ENCODE measurements at places on chromosomes 5 and 9. TPM values are rescaled to one million over a fixed set of nuclear protein-coding genes. Genes with fewer than 3 reads are reported as not detected.

- no peak for DNase-seq
- H3K27ac ChIP-seq, result no peak overlapping the region
- no peaks in the 10 kb centered on the region for H3K36me3 ChIP-seq
- no peak overlapping the region for H3K4me3 ChIP-seq
These were observed 112.3 kb upstream of the NR3C1 start for GRCh38 chr5:143515829-143516228.

- no peaks in the 10 kb centered on the region for H3K4me1 ChIP-seq
- no peaks in the 10 kb centered on the region for H3K27me3 ChIP-seq
- no peak overlapping the region for H3K4me3 ChIP-seq
- no peaks in the 10 kb centered on the region for H3K36me3 ChIP-seq
- DNase-seq, result no peak
These were observed 40.4 kb upstream of the MACIR start for GRCh38 chr5:103218164-103218563.

DNA sequence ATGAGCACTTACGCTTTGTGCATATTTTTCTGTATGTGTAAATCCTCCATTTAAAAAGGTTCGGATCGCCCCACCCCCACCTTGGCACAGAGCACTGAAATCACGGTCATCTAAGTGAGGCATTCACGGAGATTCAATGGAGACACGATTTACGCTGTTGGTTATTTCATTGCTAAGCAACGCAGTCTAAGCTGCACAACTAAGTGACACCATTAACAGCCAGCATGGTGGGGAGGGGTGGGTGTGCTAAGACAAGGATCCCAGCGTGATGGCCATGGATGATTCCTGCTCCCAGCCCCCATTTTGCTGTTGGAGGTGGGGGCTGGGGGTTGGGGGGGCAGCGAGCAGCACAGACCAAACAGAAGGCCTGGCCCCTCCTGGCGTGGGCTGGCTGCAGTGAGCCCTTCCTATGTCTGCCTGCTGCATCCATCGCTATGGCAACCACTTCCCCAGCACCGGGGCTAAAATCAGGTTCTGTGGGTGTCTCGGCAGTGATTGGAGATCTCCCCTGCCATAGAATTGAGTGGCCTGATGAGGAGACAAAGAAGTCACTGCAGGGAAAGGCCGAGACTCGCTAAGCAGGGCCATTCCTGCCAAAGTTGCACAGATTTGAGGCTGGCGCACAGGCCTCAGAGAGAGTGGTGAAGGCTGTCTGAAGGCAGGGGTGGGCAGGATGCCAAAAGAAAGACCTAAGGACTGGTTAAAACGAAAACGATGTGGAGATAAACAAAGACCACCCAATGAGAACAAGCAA is 14.3 kb upstream of the MARCHF6 start:
- no peak for DNase-seq
- H3K36me3 ChIP-seq, result no peaks in the 10 kb centered on the region

- H3K27ac ChIP-seq, result no peak overlapping the region
- H3K27me3 ChIP-seq, result no peaks in the 10 kb centered on the region
- DNase-seq, result no peak
- no peak overlapping the region for H3K4me3 ChIP-seq
- no peaks in the 10 kb centered on the region for H3K4me1 ChIP-seq
- H3K36me3 ChIP-seq, result no peaks in the 10 kb centered on the region
These were observed 100.4 kb downstream of the GAPVD1 start for GRCh38 chr9:125361837-125362531.

DNA sequence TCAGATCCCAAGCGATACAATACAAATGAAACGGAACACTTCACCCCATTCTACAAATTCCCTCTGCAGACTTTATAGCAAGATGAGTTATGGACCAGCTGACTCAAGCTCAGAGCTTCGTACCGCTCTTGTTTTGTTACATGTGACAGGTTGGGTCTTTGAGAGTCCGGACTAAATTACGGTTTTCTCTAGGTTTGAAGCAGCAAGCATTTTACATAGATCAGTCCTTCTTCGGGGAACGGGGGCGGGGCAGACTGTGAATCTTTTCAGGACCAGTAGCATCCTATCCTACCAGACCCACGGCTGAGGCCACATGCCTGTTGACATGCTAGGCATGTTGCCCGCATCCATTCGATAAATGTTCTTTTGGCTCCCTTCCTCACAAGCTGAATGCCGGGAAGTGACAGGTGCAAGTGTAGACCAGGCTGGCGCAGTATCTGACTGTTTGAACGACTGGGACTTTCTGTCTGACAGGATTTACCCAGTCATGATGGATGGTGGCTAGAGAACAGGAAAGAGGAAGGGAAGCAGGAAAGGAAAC is 811.0 kb upstream of the GRAMD2B start:
- H3K36me3 ChIP-seq, result no peaks in the 10 kb centered on the region
- DNase-seq, result no peak
- no peak overlapping the region for H3K4me3 ChIP-seq
- H3K27ac ChIP-seq, result no peak overlapping the region

DNA sequence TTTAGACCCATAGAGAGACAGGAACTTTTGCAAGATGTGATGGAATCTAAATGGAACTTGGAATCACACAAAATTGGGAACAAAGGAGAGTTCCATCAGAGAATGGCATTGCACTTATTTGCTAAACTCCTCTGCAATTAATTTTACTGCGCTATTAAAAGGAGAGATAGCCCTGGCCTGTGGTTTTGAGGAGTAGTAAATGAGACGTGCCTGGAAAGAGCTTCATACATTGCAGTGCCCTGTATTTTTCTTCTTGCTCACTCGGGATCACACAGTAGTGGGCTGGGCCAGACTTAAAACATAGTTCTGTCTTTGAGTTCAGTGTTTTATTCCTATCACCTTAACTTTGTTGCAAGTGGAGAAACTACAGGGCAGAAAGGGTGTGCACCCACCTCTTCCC is 94.4 kb upstream of the SLC27A6 start:
- no peaks in the 10 kb centered on the region for H3K27me3 ChIP-seq
- H3K36me3 ChIP-seq, result no peaks in the 10 kb centered on the region
- H3K27ac ChIP-seq, result no peak overlapping the region
- H3K4me1 ChIP-seq, result peaks cover 2% of the 10 kb centered on the region
- H3K4me3 ChIP-seq, result no peak overlapping the region

DNA sequence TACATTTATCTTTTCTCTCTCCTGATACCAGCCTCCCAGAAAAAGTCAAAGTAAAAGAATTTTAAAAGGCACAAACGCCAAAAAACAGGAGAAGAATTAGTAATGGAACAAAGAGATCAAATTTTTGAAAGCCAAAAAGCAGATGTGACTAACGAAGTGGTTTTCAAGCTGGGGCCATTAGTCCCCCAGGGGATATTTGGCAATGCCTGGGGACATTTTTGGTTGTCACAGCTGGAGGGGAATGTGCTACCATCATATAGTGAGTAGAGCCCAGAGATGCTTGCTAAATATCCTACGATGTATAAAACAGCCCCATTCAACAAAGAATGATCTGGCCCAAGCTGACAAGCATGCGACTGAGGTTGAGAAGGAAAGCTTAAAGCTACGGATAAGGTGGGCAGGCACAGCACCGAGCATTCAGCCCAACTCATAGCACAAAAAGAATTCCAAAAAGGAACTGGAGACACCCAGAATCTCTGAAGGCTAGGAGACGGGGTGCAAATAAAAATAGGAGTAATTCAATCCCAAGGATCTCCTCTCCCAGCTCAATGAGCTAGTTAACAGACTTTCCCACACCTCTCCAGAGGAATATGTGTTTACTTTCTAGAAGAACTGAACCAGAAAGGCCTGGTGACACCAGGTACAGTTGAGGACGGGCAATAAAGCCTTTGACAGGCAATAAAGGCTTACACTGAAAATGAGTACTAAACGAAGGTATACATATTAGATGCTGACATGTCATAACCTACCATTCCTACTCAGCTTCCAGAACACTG is 269.0 kb downstream of the DENND1A start:
- no peak overlapping the region for H3K27ac ChIP-seq
- no peaks in the 10 kb centered on the region for H3K36me3 ChIP-seq
- no peaks in the 10 kb centered on the region for H3K4me1 ChIP-seq
- no peak for DNase-seq

DNA sequence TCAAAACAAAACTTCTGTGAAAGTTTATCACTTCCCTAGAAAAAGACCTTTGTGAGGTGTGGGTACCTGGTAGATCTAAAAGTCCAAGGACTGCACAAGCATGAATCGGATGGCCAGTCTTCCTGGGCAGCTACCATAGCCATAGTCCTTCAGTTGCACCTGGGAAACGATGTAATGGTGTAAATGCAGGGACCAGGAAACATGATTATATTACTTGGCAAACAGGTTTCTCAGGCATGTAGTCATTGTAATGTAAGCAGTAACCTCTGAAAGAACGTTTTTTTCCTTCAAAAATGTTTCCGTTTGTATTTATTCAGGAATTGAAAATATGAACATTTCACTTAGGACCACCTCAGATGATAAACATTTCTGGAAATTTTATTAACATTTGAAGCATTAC is 433.4 kb downstream of the DTWD2 start:
- H3K27ac ChIP-seq, result no peak overlapping the region
- no peak overlapping the region for H3K4me3 ChIP-seq
- no peak for DNase-seq
- H3K27me3 ChIP-seq, result no peaks in the 10 kb centered on the region
- H3K36me3 ChIP-seq, result no peaks in the 10 kb centered on the region
- peaks cover 4% of the 10 kb centered on the region for H3K4me1 ChIP-seq

DNA sequence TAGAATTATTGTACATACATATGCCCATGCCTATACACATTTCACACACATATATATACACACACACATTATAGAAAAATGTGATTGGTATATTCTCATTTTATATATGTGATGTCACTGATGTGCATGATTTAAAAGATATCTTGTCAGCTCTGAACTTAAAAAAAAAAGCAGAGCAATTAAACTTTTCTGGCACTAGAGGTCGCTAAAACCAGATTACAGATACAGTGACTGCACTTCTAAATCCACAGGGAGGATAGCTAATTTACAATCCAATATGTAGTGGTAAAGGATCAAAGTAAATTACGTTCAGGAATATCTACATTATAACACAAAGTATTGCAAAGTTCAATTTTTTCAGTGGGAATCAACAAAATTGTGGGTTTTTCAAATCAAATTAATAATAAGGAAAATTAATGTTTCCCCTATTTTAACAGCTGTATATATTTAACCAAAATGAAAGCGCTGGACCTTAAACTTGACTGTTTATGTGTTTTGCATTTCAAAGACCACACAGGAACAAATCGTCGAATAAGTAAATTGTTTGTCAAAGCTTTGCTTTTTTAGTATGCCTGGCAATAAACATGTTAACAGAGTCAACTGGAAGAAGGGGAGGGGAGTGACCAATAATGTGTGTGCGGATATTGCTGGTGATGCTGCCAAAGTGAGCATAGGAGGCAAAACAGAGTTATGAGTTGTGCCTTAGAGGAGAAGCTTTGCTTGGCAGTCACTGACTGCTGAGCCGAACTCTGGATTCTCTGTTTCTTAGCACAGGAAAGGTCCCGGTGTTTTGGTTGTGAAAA is 1201.4 kb upstream of the C9orf72 start:
- no peaks in the 10 kb centered on the region for H3K4me1 ChIP-seq
- no peak overlapping the region for H3K4me3 ChIP-seq
- H3K27me3 ChIP-seq, result no peaks in the 10 kb centered on the region
- H3K27ac ChIP-seq, result no peak overlapping the region

GRCh38 chr9:112705768-112706427 is 12.0 kb downstream of the INIP start:
- no peak overlapping the region for H3K4me3 ChIP-seq
- no peaks in the 10 kb centered on the region for H3K4me1 ChIP-seq
- no peak for DNase-seq
- H3K36me3 ChIP-seq, result peaks cover 2% of the 10 kb centered on the region
- no peaks in the 10 kb centered on the region for H3K27me3 ChIP-seq
- no peak overlapping the region for H3K27ac ChIP-seq

DNA sequence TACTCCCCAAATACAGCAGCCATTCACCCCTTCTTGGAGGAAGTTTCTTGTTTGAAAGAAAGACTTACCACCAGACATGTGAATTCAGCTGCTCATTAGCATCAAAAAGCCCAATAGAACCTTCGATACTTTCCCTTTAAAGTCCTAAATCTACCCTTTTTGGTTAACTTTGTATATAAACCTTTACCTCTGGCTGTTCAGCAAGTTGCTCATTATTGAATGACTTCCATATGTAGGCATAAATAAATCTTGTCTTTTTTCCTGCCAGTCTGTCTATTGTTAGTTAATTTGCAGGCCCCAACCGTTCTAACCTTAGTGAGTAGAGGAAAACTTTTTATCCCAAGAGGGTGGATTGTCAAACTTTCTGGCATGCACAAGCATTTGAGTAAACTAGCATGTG is 27.9 kb upstream of the FBXL17 start:
- no peak overlapping the region for H3K27ac ChIP-seq
- DNase-seq, result no peak
- H3K4me1 ChIP-seq, result no peaks in the 10 kb centered on the region
- H3K27me3 ChIP-seq, result no peaks in the 10 kb centered on the region
- H3K4me3 ChIP-seq, result no peak overlapping the region

DNA sequence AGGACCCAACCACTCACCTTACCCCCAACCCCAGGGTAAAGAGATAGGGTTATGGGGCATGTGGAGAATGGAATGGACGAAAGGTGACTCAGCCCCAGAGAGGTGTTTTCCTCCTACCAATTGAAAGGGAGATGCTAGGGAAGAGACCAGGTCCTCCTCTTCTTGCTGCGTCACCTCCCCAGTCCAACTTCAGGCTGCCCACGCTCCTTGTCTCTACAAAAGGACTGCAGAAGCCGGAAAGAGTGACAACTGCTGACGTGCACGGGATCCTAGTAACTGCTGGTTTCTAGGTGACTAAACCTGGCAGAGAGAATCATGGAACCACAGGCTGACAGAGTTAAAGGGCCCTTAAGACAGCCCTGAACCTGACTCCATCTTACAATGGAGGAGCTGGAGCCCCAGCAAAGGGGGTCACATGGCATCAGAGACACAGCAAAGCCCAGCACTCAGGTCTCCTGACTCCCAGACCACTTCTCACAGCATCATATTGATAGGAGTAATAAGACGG is 2.2 kb downstream of the GPX3 start:
- H3K36me3 ChIP-seq, result no peaks in the 10 kb centered on the region
- H3K4me3 ChIP-seq, result no peak overlapping the region
- H3K4me1 ChIP-seq, result no peaks in the 10 kb centered on the region
- peak; percentile 83 for DNase-seq
- peak overlapping the region; percentile 79 for H3K27ac ChIP-seq

Gene C7
- total RNA-seq, result 412 TPM

Gene SH3RF2
- total RNA-seq, result 4.5 TPM

Gene CMYA5
- total RNA-seq, result 5.9 TPM

Gene PRXL2C
- 21.0 TPM for total RNA-seq

Gene RNF183
- total RNA-seq, result not detected

Gene GABRA1
- not detected for total RNA-seq

Gene ARL14EPL
- total RNA-seq, result not detected
